ENCODE measurements at places on chromosomes 6 and 20.

- DNase-seq: no peak
These were observed 214.2 kb upstream of the SUPT3H start for GRCh38 chr6:45591890-45592289.

DNA sequence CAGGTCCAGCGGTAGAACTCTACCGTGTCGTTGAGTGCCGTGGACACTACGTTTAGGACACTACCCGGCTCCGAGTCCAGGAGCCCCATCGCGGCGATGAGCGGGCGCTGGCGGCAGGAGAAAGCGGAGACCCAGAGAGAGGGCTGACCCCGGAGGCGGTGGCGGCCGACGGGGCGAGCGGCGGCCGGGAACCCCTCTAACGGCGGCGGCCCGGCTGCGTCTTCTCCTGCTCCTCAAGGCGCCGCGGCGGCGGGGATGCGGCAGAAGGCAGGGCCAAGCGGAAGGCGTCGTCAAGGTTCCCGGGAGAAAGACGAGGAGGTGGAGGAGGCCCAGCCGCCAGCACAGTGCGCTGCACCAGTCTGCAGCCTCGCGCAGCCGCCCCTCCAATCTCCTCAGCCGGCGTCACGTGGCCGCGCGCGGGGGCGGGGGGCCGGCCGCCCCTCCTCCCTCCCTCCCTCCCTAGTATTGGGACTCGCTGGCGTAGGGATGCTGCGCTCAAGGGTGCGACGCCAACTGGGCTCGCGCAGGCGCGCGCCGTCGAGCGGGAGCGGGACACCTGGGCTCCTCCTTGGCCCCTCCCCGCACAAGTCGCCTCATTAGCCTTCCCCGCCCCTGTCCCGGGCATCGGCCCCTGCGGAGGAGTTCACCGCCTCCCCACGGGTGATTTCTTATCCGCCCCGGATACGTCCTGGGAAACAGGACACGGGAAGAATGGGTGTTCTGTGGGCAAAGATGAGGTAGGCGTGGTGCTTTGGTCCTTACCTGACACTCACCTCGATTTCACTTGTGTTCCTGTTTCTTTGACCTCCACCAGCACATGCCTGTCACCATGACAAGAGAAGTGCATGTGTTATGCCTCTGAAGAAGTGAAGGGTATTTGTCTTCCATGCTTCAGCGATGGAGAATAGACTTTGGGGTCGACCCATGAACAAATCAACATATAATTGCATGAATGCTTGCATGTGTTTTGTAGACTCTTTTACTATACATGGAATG, at the start of gene ELOVL4:
Gene ELOVL4 (minus strand): TSS at position 363 of the 996 bp plus-strand sequence. CDS start 274 bp downstream, at position 89.
- DNase-seq: peak; percentile 92

- peak; percentile 31 for DNase-seq
These were observed 6.5 kb downstream of the RBM38 start for GRCh38 chr20:57397693-57398108.

GRCh38 chr20:44704551-44704971, 10.6 kb upstream of the CCN5 start:
- DNase-seq: no peak

DNA sequence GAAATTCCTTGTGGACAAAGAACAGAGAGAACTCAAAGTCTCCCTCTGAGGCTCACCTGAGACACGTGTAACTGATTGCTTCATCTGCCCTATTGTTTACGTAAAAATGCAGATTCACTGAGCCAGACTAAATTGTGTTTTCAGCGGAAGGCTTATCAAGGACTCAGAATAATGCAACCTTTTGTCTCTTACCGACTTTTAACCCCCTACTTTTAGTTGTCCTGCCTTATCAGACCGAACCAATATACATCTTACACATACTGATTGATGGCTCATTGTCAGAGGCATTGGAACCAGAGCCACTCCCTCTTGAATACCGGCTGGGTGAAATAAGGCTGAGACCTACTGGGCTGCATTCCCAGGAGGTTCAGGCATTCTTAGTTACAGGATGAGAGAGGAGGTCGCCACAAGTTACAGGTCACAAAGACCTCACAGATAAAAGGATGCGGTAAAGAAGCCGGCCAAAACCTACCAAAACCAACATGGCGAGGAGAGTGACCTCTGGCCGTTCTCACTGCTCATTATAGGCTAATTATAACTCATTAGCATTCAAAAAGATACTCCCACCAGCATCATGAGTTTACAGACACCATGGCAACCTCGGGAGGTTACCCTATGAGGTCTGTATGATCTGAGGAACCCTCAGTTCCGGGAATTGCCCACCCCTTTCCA, 95.5 kb upstream of the ZNF184 start:
- DNase-seq: no peak

- DNase-seq: no peak
These were observed 490.8 kb downstream of the CBLN4 start for GRCh38 chr20:55514531-55514930.

DNA sequence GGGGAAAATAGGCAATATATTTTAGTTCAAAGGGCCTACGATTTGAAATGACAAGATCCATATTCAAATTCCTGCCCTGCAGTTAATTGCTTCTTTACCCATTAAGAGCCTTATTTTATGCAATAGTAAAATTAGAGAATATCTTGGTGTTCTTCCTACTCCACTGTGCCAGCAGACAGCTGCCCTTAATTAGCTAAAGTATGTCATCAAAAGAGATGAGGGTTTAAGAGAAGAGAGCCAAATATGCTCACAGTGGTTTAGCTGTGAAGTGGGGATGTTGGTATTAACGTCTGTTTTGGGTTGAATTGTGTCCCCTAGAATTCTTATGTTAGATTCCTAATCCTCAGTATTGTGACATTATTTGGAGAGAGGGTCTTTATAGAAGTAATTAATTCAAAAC, 148.1 kb downstream of the MOXD1 start:
- DNase-seq: no peak

- DNase-seq: no peak
These were observed 49.7 kb downstream of the FIG4 start for GRCh38 chr6:109740787-109741186.

DNA sequence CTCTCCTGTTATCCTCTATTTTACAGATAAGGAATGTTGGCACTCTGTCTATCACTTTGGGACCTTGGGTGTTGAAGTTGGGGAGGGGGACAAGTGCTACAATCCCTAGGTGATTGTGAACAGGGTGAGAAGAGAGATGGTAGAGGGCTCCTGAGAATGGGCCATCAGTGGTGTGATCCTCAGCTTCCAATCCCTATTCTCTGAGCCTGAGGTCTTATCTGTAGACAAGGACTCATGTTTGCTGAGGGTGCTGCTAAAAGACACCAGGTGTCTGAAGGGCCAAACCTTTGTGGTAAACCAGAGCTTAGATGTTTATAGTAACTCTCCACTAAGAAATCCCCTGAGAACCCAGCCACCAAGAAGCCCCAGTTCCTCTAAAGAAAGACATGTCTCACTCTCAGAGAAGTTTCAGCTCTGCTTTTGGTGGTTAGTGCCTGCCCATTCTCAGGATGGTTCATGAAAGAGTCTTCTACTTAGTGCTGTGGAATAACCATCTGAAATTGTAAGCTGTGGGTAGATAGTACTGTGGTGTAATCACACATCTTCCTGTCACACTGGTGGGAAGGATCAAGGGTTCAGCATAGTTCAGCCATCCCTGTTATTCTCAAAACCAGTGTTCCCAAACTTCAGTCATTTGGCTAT, 58.2 kb upstream of the IL20RA start:
- peak; percentile 90 for DNase-seq

DNA sequence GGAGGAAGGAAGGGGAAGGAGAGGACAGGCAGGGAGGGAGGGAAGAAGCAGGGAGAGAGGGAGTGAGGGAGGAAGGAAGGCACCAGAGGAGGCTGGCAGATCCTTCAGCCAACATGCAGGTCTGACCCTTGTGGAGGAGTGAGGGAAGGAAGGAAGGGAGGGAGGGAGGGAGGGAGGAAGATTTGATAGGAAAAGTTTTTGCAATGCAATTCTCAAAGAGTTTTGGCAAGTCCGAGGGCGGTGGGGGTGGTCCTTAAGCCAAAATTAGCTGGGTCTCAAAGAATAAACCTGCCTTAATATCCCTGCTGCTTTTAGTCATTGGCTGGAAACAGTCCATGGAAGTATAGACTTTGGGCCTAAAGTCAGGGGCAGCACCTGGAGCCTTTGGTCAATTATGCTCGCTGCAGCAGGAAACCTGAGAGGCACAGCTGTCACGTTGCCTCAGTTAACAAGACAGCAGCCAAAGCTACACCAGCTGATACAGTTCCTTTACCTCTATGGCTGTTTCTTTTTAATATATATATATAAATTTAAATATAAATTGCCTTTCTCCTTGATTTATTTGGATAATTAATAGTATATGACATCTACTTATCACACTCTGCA, 115.7 kb upstream of the RALGAPA2 start:
- no peak for DNase-seq

Data from Jurkat, Clone E6-1 (cell line).